Fibroblast of villous mesenchyme (primary cell): ENCODE measurements at places on chromosomes 6 and 20. TPM values are rescaled to one million over a fixed set of nuclear protein-coding genes. Genes with fewer than 3 reads are reported as not detected.
A peak's percentile ranks its signal among the peaks of the same experiment; 100 is the strongest.

GRCh38 chr6:27601668-27602254, 128.9 kb upstream of the ZNF184 start:
- peak; percentile 20 for DNase-seq

DNA sequence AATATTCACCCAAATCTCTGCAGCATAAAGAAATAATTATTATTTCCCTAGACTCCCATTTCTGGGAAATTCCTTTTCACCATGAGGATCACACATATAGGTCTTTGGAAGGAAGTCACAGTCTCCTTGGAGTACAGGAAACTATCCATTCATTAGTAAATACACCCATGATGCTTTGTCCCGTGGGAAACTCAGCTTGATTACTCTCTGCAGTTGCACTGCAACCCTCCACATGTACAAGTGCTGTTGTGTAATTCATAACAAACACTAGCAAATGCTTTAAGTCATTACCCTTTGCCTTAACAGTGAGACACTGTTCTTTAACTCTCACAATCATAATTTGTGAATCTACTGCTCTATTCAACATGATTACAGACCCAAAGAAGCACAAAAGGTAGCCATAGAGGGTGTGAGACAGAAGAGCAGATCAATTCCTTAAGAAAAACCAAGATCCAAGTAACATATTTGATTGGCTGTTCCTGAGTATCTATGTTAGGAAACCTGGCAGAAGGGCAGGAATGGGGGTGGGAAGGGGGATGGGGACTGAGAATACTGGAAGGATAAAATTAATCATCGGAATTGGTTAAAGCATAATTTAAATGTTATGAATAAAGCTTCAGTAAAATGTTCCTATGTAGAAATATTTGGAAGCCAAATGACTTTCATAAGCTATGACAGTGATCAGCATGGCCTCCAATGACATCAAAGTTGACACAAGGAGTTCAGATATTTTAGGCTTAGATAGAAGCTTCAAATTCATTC, 268.0 kb downstream of the HACE1 start:
- peak; percentile 89 for DNase-seq

GRCh38 chr6:100453701-100454521, 10.8 kb downstream of the SIM1 start:
- DNase-seq = no peak

- no peak for DNase-seq
These were observed 246.0 kb downstream of the PHACTR1 start for GRCh38 chr6:12962529-12962928.

Gene LTB
- 0.32 TPM in 1 of 2 replicates, not detected in the other for total RNA-seq

Gene FYN
- 26.8 and 35.1 TPM in 2 replicates for total RNA-seq
